CD4-positive, CD25-positive, alpha-beta regulatory T cell (primary cell): ENCODE measurements at places on chromosomes 3 and 15. TPM values are rescaled to one million over a fixed set of nuclear protein-coding genes. Genes with fewer than 3 reads are reported as not detected.

Gene FANCD2
- 62.8 TPM for polyA plus RNA-seq

Gene TMC3
- 0.06 TPM for polyA plus RNA-seq

Gene C3orf22
- not detected for polyA plus RNA-seq

Gene ARL6IP5
- polyA plus RNA-seq: 528 TPM

Gene SLC24A5
- not detected for polyA plus RNA-seq

Gene SI
- not detected for polyA plus RNA-seq

Gene POLQ
- 0.64 TPM for polyA plus RNA-seq

Gene SHF
- polyA plus RNA-seq: 0.98 TPM

Gene AGTR1
- polyA plus RNA-seq: not detected

Gene CNTN4
- not detected for polyA plus RNA-seq

Gene WDR93
- not detected for polyA plus RNA-seq
